ENCODE measurements at places on chromosomes 1 and 21. TPM values are rescaled to one million over a fixed set of nuclear protein-coding genes. Genes with fewer than 3 reads are reported as not detected.

DNA sequence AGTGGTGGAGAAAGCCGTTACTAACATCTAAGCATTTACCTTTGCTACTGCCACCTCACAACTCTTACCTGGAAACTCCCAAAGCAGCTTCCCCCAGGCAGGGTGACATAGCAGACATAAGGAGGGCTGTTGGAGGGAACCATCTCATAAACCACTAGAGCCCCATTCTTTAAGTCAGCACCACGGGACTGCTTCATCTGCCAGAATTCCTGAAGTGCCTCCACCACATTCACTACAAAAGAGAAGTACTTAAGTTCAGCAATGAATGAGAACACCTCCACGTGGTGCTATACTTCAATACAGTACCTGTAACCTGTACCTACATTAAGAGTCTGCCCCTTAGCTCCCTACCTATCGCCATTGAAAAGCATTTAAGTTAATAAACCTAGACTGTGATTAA, 10.3 kb downstream of the LIX1L start:
- no peak for DNase-seq

GRCh38 chr1:60895701-60896100, 186.7 kb upstream of the NFIA start:
- no peak for DNase-seq

U2AF1 gene
- 13.7 TPM for total RNA-seq

DNA sequence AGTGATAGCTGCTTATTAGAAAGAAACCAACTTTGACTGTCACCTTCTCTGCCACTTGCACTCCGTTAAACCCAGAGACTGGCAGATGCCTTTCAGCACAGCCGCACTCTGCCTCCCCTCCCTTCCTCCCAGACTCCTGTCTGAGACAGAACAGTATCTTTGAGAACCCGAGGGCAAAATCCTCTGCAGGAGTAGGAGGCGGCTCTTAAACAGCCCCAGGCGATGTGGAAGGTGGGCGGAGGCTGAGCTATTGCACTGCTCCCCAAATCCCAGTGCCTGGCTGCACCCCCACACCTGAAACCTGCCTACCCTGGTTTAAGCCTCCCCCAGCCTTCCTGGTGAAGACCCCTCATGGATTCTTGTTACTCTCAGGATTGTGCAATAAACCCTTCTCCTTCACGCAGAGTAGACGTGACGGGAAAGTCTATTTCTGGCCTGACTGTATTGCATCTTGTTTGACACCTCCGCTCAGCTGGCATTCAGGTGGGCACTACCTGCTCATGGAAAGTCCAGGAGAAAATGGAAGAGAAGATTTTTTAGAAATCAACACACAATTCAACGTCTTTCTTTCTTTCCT, 34.4 kb upstream of the IGSF21 start:
- no peak for DNase-seq

- DNase-seq = no peak
Observed at GRCh38 chr1:966704-967300, 520 bp downstream of the PLEKHN1 start.

CYP4Z1 gene
- not detected for total RNA-seq

GRCh38 chr1:55816456-55817426, 601.6 kb upstream of the USP24 start:
- no peak for DNase-seq

GRCh38 chr1:166354406-166354805, 187.6 kb upstream of the FAM78B start:
- DNase-seq = no peak

MROH7 gene
- not detected for total RNA-seq

PODN gene
- total RNA-seq = 4.1 TPM

DNA sequence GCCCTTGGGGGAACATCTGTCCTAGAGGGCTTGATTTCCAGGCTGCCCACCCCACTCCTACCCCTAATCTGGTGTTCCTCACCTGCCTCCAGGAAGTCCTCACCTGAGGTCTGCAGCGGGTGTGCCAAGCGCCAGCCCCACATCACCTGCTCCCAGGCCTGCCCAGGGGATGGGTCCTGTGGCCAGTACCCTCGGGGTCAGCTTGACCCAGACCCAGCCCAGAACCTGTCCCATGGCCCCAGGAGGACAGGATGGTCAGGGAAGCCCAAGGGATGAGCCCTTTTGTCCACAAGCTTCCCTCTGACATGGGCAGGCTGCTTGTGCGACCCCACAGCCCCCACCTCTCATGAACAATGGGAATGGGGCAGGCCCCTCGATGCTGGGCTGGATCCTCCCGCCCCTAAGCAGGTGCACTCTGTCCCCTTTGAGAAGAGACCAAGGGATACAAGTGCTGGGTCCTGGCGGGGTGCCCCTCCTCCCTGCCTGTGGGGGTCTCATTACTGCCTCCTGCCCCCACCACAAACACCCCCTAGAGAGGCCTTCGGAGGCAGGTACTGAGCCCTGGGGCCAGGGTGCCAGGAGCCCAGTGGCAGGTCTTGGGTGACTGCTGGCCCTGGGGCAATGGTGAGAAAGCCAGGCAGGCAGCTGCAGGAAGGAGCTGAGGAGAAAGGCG, 3.2 kb downstream of the MIB2 start:
- no peak for DNase-seq

C1orf185 gene
- not detected for total RNA-seq

DNA sequence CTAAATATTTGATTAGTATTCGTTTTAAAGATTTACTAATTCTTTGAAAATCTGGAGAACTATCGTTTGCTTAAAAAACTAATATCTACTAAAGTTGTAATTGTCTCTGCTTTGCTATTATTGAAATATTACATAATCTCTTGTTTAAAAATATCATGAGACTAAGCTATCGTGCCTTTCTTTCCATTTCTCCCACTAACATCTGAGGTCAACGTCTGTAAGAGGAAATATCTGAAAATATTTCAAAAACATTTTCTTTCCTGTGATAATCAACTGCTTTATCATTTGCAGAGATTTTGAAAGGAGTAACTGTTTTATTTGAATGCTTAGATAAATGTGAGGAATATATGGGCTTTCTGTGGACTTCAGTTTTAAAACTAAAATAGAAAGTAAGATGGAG, 694.1 kb downstream of the USP25 start:
- no peak for DNase-seq

KIF26B gene
- total RNA-seq = 47.0 TPM

- DNase-seq = no peak
Observed at GRCh38 chr1:12179111-12179519, 12.3 kb downstream of the TNFRSF1B start.

GRCh38 chr1:71193153-71193552, 112.3 kb upstream of the ZRANB2 start:
- DNase-seq = no peak

MAP10 gene
- total RNA-seq = 1.0 TPM

DNA sequence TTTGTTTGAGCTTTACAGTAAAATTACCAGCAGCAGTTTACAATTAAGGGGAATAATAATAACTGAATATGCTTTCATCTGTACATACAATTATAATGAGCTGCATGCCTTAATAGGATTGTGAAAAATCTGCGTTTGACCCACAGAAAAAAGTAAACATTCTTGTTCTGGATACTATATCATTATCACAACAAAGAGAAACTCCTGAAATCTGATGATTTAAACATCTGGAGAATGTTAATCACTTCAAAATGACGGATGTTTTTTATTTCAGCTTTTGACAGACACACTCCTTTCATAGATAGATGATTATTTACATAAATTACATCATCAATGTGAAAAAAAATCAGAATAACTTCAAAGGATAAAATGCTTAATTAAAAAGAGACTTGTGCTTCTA, 58.5 kb downstream of the TYW3 start:
- DNase-seq = no peak

DNA sequence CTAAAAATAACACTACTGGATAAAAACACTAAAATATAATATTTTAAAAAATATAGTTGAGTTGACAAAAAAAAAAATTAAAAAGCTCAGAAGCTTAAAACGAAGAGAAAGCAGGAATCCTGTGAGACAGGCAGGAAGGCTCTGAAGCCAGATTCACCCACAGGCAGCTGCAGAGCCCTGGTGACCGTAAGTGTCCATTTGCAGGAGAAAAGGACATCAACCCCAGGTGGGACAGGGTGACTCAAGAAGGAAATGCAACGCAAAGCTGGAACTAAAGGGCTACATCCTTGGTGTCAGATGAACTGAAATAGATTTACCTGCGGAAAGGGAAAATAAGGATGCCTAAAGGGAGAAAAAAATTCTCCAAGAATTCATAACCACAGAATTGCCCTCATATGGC, 46.8 kb downstream of the USP24 start:
- no peak for DNase-seq

DNA sequence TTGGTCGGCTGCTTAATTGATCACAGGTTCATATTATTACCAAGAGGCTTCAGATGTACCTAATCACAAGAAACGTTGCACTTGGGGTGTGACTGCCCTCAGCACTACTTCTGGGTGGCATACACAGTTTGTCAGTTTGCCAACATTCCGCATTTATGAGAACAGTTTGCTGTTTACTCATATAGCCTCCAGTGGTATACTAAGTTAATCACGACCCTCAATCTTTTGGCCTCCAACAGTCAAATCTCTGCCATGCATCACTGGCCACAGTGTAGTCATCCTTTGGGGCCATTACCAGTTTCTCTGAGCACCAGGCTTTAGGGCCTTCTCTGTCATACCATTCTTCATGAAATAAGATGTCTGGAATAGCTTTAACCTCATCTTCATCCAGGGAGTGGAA, 62.8 kb upstream of the BCL9 start:
- no peak for DNase-seq

DNA sequence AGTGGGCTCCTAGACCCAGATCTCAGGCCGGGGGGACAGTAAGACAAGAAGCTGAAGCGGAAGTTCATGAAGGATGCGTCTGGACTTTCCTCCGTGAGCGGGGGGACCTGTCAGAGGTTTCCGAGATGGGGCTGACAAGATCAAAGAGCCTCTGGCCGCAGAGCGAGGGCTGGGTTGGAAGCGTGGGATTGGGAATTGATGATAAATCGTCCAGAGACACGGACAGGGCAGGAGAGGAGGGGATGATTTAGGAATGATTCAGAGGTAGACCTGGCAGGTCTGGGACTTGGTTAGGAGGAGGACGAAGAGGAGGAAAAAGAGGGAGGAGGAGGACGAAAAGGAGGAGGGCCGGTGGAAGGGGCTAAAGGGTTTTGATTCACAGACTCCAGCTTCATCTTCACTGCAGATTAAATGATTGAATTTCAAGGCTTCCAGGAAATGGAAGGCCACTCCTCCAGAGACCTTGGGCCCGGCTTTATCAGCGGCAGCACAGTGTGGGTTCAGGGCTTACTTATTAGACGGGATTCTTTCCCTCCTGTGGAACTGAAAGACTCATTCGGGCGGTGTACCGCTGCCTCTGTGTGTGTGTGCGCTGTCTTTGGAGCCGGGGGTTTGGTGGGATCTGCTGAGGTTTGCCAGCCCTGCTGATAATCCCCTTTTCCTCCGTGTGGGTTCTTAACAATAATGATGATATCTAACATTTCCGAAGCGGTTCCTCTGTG, 85.7 kb upstream of the SLC45A1 start:
- no peak for DNase-seq

DISC1 gene
- 7.1 TPM for total RNA-seq

DNA sequence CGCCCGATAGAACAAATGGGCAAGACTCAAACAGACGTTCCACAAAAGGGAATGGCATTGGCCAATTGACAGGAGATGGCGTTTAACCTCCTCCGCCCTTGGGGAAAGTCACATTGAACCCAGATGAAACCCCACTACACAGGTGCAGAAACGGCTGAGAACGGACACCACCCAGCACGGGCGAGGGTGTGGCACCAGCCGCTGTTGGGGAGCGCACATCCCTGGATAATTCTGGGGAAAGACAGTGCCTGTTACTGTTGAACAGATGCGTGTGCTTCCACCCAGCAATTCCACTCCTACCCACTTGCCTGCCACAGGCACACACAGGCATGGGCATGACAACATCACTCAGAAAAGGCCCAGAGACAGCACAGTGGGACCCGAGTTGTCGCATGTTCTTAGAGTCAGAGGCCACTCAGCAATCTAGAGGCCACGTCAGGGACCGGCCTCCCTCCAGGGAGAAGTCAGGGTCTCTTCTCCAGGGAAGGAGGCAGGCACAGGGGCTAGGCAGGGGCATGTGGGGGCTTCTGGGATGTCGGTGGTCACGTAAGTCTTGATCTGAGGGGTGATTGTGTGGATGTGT, 15.2 kb downstream of the PRXL2B start:
- no peak for DNase-seq

HHIPL2 gene
- not detected for total RNA-seq

DNA sequence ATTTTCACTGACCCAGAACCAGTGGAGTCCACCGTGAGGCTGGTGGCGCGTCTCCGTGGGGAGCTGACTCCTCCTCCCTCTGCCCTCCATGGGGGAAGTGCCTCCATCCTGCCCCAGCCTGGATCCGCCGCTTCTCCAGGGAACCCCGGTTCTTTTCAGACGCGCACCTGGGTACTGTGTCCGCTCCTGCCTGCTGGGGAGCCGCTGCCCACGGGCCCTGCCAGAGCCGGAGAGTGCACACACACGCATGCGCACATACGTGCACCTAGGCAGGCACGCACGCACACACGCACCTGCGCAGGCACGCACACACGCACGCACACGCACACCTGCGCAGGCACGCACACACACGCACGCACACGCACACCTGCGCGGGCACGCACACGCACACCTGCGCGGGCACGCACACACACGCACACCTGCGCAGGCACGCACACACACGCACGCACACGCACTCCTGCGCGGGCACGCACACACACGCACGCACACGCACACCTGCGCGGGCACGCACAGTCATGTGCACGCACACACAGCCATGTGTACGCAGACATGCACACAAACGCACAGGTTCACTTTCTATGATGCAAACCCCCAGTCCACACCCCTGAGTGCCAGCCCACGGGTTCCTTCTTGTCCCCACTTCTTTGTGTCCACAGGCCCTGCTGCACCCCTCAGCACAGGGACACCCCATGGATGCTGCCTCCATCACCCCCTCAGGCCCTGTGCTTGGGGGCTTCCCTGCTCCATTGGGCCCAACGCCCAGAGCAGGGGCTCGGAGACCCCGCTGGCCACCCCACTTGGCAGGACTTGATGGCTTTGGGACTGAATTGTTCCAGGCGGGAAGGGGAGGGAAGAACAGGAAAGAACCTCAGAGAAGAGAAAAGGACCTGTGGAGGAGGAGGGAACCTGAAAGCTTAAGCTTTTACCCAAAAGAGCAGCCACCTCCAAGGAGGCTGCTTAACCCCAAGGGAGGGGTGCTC, 42.7 kb downstream of the MORN1 start:
- no peak for DNase-seq

GRCh38 chr1:154751690-154752089, 118.4 kb downstream of the KCNN3 start:
- DNase-seq = no peak

DNA sequence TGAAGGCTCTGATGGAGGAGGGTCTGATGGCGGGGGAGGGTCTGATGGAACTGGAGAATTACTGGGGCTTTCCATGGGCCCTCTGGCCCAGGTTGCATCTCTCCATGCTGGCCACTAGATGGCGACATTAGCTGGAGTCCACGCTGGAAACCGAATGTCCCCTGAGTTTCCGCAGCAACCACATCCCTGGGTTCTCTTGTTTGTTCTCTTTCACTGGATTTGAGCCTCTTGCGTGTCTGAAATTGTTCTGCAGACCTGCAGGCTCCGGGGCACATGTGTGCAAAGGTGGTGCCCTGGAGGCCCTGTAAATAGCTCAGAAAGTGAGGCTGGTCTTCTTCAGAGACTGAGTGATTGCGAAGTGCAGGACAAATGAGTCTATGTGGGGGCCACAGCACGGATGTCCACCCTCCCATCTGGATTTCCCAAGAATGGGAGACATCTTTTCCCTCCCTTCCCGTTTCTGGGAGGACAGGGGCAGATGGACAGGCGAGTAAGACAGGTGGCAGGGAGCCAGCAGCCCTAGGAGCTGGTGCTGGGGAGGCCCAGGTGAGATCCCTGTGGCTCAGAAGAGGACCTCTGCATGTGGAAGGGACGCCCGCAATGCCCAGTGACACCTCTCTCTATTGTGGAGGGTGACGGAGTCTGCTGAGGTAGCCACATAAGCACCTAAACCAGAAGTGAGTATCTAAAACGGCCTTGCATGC, 73.2 kb upstream of the ABCG1 start:
- DNase-seq = no peak

Data from chondrocyte (in vitro differentiated cells).